ENCODE measurements at places on chromosomes 16 and 17.

DNA sequence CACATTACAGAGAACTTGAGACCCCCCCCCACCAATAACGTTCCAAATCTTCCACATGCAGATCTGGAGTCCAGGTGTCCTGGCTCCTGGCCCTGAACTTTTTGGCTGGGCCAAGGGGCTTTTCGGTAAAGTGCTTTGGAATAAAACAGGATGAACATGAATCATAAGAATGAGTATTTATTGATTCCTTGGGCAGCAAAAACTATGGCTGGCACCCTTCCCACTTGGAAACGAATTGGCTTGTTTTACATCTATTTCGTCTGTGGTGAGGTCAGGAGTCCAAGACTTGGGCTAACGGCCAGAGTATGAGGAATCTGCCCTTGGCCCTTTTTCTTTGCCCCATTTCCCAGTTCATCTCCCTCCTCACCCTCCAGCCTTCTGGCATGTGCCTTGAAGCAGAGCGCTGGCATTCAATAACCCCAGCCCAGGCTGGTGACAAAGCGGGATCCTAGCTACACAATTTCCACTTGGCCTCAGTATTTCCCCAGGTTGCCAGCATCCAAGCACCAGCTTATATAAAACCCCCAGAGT lies 4.1 kb upstream of the UBTF start:
- peak; percentile 76 for DNase-seq

GRCh38 chr16:12688951-12689850 lies 114.5 kb downstream of the CPPED1 start:
- peak; percentile 4 for DNase-seq

GRCh38 chr16:87052506-87052905 lies 264.7 kb downstream of the C16orf95 start:
- peak; percentile 31 for DNase-seq

GRCh38 chr17:15917438-15918027 lies 27.4 kb upstream of the ADORA2B start:
- no peak for DNase-seq

DNA sequence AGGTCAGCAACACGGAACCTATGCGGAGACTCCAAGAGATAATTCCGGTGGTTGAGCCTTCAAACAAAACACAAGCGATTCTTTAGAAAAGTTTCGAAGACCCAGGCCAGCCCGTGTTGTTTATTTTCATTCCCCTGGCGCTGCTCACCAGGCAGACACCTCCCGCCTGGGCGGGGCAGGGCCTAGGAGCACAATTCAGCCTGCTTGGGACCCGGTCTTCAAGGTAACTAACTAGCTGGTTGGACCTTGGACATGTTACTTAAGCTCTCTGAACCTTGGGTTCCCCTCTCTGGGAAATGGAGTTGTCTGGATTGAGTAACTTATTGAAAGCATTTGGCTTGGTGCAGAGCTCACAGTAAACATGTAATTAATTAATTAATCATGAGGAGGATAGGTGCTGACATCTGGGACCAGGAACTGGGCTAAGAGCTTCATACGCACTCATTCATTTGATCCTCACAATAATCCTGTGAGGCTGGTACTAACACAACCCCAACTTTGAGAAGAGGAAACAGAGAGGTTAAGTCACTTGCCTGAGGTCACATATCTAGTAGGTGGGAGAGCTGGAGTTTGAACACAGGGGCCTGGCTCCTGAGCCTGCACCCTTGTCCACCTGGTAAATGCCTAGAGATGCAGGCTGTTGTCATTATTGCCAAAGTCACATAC lies 125.3 kb upstream of the SMURF2 start:
- no peak for DNase-seq

- no peak for DNase-seq
Observed at GRCh38 chr17:50820651-50821050, 14.7 kb upstream of the WFIKKN2 start.

DNA sequence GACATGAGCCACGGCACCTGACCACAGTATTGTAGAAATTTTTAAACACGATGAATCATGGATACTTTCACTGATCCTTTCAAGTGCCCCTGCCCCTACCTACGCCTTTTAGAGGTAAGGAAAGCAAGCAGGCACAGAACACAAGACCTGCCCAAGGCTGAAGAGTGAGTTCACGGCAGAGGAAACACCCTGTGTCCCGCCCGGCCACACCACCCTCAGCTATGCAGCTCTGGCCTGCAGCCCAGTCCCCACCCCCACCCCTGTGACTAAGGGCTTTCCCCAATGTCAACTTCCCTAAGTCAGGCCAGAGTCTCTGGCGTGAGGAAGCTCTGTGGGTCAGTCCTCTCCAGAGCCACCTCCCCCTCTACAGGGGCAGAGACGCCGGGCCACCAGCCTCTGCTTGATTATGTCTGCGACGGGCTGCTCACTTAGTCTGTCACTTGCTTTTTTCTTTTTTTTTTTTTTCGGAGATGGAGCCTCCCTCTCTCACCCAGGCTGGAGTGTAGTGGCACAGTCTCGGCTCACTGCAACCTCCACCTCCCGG lies 8.4 kb downstream of the SLC16A5 start:
- DNase-seq, result peak; percentile 69

- no peak for DNase-seq
Observed at GRCh38 chr17:73318836-73319235, 7.0 kb upstream of the CDC42EP4 start.

DNA sequence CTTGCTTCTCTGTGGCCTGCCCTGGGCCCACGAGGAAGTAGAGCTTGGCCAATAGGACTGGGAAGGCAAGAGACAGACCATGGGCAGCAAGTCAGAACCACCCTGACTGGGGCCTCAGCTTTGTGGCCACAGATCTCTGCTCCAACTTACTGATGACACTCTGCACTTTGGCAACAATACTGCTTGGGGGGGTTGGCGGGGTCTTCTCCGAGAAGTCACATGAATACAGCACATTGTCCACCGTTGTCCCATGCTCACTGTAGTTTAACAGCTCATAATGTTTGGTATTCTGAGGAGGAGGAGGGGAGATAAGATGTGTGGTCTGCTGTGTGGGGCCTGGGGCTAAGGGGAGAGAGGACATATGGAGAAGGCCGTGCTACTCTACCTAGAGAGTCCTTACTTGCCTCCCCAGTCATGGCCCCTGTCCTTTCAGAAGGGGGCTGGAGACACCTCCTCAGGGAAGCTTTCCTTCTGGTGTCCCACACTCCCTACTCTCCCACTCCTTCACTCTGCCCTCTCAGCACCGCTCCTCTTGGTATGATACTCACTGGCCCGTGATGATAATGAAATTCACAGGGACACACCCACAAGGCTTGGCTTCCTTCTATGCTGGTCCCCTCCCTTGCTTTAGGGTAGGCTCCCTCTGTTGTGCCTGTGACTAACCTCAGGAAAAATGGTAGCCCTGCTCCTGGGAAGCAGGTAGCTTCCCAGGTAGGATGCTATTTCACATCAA lies 4.0 kb upstream of the DHRS13 start:
- no peak for DNase-seq

DNA sequence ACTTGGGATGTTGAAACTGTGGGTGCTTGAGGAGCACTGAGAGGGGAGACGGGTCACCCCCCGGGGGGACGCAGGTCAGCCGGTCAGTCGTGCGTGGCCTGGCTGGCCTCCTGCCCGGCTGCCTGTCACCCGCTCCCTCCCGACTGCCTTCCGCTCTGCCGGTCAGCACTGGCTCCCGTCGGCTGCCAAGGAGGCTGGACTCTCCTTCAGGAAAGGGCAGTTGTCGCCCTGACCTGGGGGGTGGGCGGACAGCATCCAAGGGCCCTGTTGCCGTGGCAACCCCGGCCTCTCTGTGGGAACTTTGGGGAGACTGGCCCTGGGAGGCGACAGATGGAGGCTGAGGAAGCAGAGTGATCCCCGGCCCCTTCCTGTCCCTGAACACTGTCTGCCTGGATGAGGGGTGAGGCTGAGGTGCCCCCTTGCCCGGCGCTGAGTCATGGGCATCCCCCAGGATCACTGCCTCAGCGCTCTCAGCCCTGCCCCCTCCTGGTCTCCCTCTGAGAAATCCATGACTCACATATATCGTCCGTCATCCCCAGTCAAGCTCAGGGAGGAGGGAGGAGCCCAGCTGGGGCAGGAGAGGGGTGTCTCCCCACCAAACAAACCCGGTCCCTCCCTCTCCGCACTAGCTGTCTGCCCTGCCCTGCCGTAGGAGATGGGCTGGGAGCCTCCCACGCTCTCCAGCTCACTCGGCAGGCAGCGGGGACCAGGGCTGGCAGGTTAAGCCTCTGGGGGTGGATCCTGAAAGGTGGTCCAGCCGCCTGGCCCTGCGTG lies at the start of gene ADGRG1:
Gene ADGRG1 (plus strand): TSS at position 623 of the 774 bp plus-strand sequence. CDS start 21,658 bp downstream, outside the sequence.
- DNase-seq, result peak; percentile 97

DNA sequence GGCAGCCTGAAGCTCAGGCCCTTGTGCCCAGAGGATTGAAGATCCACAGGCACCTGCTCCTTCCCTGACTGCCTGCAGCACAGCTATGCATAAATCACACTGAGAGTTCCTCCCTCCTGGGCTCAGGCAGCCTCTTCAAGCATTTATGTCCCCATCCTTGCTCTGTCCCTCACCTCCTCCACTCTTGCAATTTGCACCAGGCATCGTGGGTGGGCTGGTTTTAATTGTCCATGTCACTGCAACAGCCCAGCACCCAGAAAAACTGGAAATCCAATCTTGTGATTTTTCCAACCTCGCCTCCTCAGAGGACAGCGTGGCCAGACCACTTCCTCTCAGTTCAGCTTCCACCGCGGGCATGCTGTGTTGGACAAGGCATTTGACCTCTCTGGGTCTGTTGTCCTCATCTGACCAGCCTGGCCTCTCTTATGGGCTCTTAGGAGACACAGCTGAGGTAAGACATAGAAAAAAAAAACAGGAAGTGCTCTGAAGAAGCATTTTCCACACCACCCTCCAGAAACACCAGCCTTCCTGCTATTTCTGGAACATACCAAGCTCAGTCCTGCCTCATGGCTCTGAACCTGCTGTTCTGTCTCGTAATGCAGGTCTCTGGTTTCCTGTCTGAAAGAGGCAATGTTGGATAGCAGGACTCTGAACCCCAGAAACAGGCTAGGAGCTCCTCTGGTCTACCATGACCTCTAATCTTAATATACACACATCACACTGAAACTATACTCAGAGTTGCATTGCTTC lies 8.3 kb downstream of the TMEM114 start:
- no peak for DNase-seq

- no peak for DNase-seq
Observed at GRCh38 chr17:50268026-50268425, 6.2 kb upstream of the TMEM92 start.

Data from cardiac fibroblast (primary cell).